ENCODE measurements at places on chromosomes 1 and 21. TPM values are rescaled to one million over a fixed set of nuclear protein-coding genes. Genes with fewer than 3 reads are reported as not detected.

- DNase-seq = no peak
Measured at GRCh38 chr1:148290881-148291280, 138.8 kb upstream of the NBPF11 start.

DNA sequence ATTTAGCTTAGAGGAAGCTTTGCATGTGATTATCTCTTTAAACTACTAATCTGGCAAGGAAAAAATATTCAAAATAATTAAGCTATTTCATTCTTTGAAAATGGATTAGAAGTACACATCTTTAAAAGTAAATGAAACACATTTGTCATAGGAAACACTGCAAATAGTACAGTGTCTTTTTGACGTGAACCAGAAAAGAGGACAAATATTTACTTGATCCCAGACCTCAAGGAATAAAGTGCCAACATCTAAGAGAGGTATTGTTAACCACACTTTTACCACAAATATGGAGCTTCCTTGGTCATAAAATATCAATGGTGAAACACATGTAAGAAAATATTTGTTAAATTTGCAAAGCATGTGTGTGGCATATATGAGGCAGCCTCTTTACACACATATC lies 159.9 kb downstream of the SNX7 start:
- DNase-seq = no peak

GRCh38 chr1:106523497-106523896 lies 533.0 kb upstream of the PRMT6 start:
- no peak for DNase-seq

DNA sequence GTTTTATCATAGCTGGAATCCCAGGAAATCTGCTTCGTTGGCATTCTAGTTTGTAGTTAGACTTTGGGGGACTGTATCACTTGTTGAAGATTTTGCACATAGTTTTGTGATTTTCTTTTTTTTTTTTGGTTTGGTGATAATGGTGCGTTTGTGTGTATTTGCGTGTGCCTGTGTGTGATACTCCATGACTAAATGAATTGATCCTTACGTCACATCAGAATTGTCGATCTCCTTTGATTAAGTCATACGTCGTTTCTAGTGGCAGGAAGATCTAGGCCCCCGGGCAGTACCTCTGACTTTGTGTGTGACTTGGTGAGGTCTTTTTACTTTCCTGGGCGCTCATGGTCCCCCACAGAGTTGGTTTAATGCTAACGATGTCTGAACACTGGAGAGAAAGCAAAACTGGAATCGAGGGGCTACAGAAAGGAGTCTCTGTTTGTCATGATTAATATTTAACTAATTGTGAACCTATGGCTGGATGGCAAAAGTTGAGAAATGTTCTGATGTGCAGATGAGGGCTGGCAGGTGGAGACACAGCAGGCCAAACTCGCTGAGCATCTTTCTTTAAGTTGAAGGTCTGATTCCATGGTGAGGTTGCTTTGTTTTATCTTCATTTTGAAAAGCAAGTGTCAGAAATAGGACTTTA lies 2.4 kb downstream of the RASSF5 start:
- no peak for DNase-seq

DNA sequence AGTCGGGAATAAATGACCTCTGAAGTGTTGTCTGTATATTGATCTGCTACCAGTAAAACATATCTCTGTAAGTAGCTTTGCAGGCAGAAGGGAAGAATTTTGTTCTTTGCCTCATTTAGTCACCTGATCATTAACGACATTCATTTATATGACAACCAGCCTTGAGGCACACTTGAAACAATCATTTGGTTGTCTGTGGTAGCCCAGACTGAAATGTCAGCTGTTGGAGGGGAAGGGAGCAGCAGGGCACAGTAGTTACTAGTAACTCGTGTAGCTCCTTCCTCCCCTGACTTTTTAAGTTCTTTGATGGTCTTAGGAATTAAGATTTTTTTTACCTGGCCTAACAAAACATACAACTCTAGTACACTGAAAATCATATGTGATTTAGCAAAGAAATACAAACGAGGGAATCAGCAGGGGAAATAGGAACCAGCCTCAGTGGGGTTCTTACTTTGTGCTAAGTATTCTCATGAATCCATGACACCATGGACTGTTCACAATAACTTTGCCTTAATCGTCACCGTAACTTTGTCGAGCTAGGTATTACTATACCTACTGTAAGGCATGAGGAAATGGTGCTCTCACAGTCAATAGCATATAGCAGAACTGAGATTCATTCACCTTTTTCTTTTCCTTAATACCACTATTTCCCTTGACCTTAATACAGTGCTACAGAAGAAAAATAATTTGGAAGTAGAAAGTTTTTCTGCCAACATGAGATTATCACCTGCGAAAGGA lies 6.4 kb downstream of the IL12RB2 start:
- DNase-seq = no peak

- DNase-seq = no peak
Measured at GRCh38 chr1:34711485-34711884, 43.4 kb upstream of the GJB5 start.

Gene NAXE
- 61.0 TPM for total RNA-seq

Gene SLFNL1
- total RNA-seq = 0.59 TPM

Measured in ovary (tissue), 10 donors.